ENCODE measurements at places on chromosomes 6 and 20. TPM values are rescaled to one million over a fixed set of nuclear protein-coding genes. Genes with fewer than 3 reads are reported as not detected.

ULBP3 gene
- 0.41 TPM for total RNA-seq

CALHM6 gene
- 1.6 TPM for total RNA-seq

SLC17A2 gene
- not detected for total RNA-seq

ANKRD66 gene
- total RNA-seq: not detected

- peak; percentile 63 for DNase-seq
Measured at GRCh38 chr6:137852346-137852745, 14.7 kb upstream of the TNFAIP3 start.

- DNase-seq: no peak
Measured at GRCh38 chr20:15030826-15031225, 693.4 kb upstream of the FLRT3 start.

DNA sequence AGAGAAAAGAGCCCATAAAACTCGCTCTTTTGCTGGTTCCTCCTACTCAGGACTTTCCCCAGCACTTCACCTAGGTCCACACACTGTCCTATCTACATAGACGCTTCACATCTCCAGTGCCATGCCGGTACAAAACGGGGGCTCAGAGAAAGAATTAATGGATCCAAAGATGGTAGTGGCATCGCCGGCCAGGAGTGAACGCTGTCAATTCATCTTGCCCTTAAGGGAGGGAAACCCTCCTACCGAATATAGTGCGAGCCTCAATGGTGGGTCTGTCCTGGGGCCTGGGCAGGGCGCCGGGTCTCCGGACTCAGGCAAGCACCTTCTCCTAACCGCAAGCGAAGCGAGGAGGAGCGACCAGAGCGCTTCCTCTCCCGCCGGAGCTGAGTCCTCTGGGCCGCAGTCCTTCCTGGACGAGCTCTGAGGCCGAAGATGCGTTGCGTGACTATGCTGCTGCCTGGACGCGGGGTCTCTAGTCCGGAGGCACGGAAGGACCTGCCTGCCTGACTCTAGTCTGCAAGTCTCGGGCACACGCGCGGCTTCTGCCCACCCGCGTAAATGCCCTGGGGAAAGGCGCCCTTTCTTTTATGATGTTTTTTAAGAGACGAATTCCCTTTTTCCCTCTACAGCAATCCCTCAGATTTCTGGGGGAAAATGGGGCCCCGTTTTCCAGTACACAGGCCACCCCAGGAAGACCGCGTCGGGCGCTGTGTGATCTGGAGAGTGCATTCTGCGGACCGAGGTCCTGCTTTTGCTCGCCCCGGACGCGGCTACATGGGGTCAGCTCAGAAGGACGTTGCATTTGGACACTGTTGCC is 100.1 kb upstream of the PRDM1 start:
- DNase-seq: no peak
